ENCODE measurements at places on chromosomes 3 and 15.

- peak; percentile 2 for DNase-seq
Measured at GRCh38 chr15:46502667-46503066, 867.8 kb downstream of the SQOR start.

- DNase-seq = no peak
Measured at GRCh38 chr15:51160484-51160883, 65.8 kb upstream of the TNFAIP8L3 start.

DNA sequence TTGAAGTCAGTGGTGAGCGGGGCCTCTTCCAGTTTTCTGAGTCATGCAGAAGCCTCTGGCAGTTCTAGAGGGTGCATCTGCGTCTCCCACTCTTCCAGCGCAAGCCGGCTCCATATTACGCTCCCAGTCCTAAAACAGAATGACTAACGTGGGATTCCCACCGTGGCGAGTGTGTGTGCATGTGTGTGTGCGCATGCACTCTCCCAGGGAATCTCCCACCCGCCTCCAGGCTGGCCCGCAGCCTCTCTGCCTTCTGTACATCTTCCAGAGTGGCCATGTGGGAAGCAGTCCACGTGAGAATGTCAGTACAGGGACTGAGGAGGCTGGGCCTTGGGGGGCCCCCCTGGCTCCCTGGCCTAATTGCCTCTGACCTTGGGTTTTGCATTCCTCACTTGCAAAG, 87.7 kb downstream of the LSM3 start:
- no peak for DNase-seq

DNA sequence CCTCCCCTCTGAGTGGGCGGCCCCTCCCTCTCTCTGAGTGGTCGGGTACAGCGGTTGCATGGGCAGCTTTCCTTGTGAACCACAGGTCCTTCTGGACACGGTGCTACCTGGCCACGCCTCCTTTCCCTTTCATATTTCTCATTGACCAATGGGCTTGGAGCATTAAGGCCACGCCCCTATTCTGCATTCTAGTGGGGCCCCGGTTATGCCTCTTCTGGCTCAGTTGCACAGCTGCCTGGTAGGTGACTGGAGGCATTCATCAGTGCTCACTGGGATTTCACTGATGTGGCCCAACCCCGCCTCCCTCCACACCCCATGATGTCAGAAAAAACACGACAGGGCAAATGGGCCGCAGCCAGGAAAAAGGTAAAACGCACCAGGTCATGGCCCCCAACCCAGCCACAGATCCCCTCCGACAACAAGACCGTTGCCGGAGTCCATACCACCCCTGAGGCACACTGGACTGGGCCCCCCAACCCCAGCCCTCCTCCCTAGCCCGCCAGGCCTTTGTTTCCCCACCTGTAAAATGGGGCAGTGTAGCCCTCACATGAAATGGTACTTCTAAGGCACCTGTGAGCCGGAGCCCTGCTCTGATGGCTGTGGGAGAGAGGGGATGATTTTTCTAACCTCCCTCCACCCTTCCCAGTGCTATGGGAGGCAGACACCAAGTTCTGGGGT, 26.3 kb downstream of the NGRN start:
- peak; percentile 67 for DNase-seq

DNA sequence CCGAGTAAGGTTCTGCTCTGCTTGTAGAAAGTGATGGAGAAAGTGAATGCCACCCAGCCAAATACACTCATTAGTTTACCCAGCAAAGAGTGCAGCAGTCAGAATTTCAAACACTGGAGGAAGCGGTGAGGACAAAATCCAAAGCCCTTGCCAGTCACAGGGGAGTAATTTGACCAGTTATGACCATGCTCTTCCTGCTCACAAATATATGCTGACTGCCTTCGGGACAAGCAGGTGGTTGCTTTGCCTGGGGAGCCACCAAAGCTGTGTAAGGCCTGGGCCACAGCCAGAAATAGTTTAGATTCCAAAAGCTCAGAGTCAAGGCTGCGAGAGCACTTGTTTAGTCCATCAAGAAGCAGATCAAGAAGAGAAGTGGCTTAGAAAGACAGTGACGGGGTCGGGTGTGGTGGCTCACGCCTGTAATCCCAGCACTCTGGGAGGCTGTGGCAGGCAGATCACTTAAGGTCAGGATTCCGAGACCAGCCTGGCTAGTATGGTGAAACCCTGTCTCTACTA, 51.0 kb upstream of the ATP13A3 start:
- no peak for DNase-seq

DNA sequence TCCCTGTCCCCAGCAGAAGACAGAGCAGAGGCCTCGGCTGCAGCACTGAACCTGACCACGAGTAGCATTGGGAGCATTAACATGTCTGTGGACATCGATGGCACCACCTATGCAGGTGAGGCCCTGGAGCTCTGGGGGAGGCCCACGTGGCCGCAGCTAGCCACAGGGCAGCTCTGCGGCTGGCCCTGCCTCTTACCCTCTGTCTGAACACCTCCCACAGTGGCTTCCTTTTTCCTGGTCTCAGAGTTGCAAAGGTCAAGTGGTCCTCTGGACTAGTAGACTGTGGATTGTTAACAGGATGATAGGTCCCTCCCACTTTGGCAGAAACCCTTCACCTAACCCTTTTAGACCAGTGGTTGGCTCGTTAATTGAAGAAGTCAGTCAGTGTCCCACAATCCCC, 22.5 kb upstream of the CLK3 start:
- peak; percentile 20 for DNase-seq

Measured in H7 (cell line).